ENCODE measurements at places on chromosomes 5 and 9.
A peak's percentile ranks its signal among the peaks of the same experiment; 100 is the strongest.

DNA sequence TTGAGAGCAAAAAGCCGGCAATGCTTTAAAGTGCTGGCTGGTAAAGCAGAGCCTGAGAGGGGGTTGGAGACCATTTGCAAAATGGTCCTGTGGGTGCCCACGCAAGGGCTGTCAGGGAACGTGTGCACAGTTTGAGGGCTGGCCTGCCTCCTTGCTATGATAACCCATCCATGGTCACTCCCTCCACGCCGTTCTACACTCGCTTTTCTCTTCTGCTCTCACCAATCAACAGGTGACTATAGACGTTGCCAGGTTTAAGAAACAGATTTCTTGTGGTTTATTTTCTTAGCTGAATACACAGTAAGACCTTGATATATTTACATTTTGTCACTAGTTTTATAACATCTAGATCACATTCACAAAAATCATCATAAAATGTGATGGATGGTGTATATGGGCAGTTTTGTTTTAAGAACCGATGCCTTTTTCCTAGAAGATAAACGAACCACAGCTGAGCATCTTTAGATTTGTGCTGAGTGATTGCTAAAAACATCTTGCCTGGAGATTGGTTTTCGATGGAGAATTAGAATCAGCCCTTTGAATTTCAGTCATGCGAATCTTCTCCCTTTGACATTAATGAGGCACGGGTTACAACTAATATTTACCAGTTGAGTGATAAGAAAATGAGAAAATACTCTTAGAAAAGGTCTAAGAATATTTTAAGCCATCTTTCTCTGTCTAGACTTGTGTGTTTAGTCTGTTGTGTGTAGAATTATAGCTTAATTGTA lies 13.9 kb downstream of the MAP1B start:
- no peak for DNase-seq

DNA sequence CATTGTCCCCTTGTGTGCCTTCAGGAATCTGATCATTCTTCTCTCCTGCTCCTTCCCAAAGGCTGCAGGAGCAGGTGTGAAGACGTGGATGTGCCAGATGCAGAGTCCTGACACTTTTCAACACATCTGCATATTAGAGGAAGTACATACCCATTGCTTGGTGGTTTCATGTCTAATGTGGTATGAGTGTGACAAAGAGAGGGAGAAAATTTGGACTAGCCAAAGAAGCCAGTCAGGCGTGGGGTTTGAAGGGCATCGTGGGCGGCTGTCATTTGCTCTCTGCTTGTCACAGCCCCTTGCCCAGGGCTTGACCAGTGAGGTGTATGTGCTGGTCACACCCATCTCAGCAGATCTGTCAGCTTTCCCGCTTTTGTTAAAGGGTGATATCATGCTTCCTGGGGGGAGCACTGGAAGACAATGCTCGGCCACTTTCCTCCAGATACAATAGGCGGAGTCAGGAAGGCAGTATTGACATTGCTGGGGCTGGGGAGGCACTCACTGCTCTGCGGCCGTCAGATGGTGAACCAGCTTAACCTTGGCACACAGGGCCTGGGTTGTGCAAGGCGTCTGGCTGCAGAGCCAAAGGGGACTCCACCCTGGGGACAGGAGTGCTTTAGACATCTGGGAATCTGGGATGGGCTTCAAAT lies 8.6 kb downstream of the TEK start:
- no peak for DNase-seq

- no peak for DNase-seq
These were observed 52.8 kb downstream of the CTNND2 start for GRCh38 chr5:11851416-11851815.

DNA sequence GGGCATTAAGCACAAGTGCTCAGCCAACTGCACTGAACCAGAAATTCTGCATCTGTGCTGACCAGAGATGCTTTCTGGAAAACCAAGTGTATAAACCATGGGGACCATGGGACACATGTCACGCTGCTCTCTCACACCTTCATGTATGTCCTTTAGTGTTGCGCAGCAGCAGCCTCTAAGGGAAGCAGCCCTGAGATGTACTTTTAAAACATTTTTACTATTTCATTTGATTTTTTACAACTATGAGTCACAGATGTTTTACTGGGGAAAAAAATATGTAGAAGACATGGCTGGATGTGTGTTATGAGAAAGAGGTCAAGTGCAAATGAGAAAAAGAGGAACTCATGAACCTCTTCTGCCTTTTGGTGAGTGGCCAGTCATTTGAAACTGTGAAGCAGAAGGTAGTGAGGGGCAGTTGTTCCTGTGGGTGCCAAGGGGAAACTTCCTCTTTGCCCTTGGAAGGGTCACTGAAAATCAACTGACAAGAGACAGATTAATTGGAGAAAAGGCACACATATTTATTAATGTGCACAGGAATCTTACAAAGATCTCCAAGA lies 31.4 kb upstream of the SYK start:
- no peak for DNase-seq

DNA sequence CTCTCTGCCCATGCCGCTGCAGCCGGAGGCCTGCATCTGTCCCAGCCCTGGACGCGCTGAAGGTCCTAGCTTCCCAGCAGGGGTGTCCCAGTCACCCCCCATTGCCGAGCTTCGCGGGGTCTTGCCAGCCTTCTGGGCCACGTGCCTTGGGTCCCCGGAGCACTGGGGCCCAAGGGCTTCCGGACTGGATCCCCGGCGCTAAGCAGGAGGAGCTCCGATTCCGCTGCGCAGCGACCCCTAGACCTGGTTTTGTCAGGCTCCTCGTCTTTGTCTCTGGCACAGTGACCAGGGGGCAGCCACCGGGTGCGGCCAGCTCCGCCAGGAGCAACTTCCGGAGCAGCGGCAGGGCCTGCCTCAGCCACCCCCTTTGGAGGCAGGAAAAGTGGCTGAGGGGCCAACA lies 3.3 kb upstream of the IRX1 start:
- no peak for DNase-seq

DNA sequence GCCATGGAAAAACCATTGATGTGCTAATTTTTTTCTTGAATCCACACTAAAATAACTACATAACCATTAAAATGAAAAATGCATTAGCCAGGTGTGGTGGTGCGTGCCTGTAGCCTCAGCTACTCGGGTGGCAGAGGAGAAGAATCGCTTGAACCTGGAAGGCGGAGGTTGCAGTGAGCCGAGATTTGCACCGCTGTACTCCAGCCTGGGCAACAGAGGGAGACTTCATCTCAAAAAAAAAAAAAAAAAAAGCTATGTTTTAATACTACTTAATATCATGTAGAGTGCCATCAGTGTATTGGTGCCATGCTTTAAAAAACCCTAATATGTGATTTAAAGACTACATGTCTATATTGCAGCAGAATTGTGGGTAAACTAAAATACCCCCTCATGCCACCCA lies 58.9 kb downstream of the NDFIP1 start:
- no peak for DNase-seq

DNA sequence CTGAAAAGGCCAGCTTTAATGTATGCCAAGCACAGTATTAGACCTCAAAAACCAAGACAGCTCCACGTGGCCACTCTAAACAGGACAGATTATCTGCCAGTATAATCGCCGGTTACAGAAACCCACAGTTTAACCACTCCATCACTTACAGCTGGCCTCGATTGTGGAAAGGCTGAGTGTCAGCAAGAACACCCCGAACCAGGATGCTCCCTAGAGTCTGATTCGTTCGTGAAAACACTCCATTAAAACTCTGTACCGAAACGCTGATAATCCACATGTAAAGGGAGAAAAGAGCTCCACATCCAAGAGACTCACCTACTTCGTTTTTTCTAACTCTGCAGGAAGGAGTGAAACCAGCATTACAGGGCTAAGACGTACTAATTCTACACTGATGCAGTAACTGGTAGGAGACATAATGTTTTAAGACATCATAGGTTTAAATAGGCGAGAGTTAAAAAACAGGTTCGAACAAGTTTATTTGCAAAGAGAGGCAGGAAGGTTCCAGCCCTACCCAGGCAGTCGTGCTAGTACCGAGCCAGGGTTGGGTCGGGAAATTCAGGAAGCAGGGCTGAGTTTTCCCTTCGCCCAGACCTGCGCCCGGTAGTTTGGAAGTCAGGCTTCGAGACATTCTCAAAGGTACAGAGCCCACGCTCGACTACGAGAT lies 949 bp downstream of the SERINC5 start:
- DNase-seq, result peak; percentile 75

DNA sequence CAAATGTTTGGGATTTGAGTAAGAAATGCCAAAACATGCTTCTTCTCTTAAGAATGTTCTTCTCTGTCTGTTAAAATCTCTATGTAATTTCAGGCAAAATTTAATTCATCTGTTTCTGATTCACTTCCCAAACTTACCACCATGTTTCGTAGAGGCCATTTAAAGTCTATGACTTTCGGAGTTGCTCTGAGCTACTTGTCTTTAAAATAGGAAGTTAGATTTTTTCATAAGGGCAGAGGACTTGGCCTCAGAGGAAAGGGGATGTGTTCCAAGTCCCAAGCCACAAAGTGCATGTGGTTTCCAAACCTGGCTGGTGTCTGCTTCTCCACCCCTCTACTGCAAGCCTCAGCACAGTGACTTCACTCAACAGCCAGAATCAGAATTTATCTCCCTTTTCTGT lies 111.3 kb upstream of the ADRA1B start:
- DNase-seq, result no peak

- no peak for DNase-seq
These were observed 339.3 kb downstream of the BRINP1 start for GRCh38 chr9:119029886-119030285.

GRCh38 chr5:57276353-57276752 lies 102.5 kb downstream of the GPBP1 start:
- DNase-seq, result no peak

DNA sequence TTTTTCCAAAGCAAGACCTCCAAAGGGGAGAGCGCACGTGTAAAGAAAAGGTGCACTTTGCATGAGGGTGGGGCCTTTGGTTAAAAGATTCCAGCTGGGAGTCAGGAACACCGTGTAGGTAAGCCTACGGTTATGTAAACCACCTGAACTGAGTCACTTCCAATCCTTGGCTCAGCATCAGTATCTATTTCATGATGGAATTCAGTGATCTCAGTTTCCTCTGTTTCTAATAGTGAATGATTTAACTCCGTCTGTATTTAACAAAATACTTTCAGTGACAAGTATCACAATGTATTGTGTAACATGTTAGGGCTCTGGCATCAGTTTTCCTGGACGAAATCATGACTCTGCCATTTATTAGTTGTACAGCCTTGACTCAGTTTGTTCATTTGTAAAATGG lies 1.3 kb upstream of the SVEP1 start:
- no peak for DNase-seq

GRCh38 chr5:137221943-137222342 lies 277.2 kb downstream of the SPOCK1 start:
- DNase-seq, result no peak

DNA sequence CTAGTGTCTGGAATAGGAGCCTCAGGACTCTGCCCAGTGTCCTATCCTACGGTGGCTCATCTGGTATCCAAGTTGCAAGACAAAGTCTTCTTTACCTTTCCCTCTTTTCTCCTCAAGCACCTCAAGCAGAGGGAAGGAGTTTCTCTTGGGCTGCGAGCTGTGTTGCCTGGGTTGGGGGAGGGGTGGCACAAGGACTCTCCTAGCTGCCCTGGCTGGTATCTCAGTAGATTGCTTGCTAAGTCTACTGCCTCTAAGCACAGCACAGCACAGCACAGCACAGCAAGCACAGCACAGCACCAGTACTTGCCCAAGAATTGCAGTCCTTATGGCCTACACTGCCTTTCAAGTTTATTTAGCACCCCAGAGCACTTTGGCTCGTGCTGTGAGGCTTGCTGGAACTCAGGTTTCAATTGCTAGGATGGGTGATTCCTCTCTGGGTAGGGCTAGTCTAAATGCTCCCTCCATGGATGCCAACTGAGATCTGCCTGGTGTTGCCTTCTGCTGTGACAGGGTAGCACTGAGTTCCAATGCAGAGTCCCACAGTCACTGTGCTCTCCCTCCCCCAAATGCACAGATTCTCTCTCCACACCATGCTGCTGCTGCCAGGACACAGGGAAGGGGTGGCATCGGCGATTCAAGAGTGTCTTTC lies 213.1 kb upstream of the POU5F2 start:
- DNase-seq, result no peak

GRCh38 chr9:33264003-33264472 lies 470 bp downstream of the BAG1 start:
- peak; percentile 80 for DNase-seq

- no peak for DNase-seq
These were observed 27.5 kb downstream of the FSD1L start for GRCh38 chr9:105475302-105475701.

DNA sequence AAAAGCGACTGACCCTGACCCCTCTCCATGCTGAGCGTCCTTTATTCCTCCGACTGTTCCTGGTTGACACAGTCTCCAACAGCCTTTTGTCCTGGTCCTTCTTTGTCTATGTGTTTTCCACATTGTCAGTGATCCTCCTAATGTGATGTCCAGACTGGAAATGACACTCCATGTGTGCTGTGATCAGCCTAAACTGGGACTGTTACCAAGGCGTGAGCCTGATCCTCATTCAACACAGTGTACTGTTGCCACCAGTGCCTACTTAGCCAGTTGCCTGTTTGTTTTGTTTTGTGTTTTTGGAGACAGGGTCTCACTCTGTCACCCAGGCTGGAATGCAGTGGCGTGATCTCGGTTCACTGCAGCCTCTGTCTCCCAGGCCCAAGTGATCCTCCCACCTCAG lies 192.1 kb downstream of the GOLPH3 start:
- no peak for DNase-seq

DNA sequence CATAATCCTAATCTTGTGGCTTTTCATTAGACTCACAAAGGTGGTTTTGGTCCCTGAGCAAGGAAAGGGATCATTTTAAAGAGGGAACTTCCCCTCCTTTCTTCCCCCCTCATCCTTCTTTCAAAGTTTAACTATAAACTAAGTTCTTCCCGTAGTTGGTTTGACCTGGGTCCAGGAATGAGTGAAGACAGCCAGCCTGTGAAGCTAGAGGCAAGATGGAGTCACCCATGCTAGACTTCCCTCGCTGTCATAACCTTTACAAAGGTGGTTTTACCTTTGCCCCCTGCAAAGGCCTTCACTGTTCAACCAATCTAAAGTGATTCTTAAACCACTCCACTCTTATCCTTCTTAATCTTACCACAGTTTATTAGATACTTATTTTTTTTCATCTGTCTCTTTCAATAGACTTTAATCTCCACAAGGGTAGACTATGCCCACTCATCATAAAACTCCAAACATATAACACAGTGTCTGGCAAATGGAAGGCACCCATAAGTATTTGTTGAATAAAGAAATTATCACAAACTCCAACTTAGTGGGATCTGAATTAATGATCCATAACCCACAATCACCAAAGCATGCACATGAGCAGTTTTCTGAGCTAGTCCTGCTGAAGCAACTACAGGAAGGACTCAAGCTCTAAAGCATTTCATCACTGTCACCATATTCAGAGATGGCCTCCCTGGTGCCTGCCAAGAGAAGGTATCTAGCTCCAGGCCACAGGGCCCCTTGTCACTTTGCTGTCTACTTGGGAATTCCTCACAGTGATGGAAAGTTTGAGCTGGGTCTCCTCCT lies 369.0 kb downstream of the SPOCK1 start:
- DNase-seq, result no peak

DNA sequence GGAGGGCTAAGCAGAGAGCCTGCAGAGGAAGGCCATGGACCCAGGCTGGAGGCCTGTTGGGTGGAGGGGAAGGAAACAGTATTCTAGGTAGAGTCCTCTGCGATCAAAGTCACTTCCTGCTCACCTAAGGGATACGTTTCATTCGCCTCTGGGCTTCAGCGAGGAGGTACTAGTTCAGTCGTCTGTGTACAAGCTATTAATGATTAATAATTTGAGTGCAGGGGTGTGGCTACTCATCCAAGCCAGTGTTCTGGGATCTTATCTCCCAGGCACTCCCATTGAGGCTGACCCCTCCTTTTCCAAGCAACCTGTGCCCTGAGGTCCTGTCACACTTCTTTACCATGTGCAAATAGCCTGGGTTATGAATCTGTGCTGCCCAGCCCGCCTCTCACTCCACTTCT lies 25.2 kb downstream of the RALGPS1 start:
- no peak for DNase-seq
